ENCODE measurements at places on chromosomes 7 and 10.

DNA sequence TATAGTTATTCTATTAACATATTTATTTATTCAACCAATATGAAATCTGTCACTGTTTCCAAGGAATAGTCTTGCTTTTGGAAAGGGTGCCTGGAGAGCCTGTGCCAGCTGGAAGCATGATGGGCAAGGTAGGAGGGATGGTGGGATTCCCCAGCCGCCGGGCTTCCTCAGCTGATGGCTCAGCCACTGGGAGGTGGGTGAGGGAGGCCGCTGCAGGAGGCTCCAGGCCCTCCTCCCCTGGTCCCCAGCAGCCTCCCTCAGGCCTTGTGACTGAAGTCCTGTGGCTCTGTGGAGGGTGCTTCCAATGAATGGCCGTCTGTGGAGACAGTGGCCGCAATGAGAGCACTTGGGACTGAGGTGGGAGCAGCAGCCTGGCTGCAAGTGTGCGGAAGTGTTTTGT, 27.0 kb downstream of the SPAG6 start:
- no peak for DNase-seq

GRCh38 chr10:110969183-110969582, 49.8 kb downstream of the SHOC2 start:
- no peak for DNase-seq

DNA sequence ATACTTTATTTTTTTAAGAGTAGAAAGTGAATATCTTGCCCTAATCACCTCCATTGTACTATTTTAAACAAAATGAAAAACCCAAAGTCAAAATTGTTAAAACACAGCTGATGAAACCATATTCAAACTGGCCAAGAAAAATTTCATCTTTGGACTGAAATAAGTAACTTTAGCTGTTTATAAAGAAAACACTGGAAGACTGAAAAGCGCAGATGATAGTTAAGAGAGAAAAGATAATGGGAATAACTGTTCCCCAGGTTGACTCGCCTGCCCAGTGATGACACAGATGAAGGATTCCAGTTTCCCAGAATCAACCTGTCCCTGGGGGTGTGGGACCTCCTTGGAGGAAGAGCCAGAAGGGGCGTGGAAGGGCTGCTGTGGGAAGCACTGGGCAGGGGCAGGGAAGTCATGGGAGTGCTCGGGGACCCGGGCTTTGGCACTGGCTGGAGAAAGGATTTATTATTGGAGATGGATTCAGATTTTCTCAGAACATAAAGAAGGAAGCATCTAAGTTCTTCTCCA, 43.1 kb downstream of the DENND2A start:
- DNase-seq: no peak

DNA sequence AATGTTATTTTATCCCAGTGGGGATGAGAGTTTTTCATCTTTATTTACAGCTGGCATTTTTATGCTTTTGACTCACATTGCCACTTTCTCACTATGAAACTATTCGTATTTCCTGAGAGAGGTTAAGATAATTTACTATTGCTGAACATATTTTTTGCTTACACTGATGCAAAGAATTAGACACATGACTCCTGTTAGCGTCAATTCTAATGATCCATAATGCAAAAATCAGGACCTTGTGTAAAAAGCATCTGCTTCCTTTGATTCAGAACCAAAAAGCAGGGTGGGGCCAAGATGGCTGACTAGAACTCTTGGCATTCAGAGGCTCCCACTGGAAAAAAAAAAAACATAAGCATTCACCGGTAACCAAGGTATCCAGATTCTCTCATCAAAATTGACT, 464.8 kb downstream of the SEMA3D start:
- DNase-seq: no peak

GRCh38 chr7:2596464-2597272, 35.1 kb upstream of the TTYH3 start:
- no peak for DNase-seq

DNA sequence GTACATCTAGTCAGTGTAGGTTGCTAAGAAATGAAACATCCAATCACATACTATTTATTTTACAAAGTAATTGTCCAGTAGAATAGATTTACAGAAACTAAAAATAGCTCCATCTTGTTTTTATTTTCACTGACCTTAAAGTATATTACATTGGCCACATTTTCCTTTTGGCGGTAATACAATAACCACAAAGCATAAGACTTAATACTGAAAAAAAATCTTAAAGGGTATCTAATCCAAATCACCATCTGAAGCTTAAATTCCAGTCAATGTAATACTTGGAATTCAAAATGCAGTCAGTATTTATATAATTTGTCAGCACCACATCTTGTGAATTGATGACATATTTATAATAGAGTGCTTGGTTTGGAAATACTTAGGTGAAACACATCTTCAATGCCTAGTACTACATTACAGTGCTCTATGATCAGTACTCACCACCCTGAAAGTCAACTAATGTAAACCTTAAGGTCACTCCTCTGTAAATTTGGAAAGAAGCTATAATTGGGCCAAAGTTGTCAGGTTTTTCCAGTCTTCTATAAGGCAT, 8.9 kb downstream of the ANKMY2 start:
- DNase-seq: no peak

DNA sequence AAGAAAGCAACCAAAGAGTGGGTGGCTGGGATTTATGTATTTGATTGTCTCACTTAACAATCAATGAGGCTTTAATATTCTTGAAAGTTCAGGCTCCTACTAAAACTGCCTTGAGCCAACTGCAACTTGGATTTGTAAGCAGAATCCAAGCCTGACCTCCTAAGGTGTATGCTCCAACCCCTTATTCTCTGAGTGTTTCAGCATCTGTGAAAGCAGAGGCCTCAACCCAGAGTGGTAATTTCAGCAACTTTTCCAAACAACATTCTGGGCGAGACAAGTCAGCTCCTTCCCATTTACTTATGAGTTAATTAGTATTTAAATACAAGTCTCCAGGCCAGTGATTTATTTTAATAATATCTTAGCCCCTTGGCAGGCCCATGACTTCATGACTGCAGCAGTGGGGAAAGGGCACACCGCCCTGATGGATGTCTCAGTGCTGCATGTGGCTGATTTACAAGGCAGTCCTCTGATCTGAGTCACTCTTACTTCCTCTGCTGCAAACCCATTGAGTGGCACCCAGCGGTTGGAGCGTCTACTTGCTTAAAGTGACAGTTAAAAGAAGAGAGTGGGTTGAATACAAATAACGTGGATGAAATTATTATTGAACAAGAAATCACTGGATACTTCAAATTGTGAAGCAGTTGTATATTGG, 209.1 kb downstream of the TRIL start:
- DNase-seq: no peak

GRCh38 chr7:105680505-105681187, 99.4 kb upstream of the EFCAB10 start:
- DNase-seq: no peak

GRCh38 chr7:55308186-55308929, 56.8 kb upstream of the LANCL2 start:
- no peak for DNase-seq

DNA sequence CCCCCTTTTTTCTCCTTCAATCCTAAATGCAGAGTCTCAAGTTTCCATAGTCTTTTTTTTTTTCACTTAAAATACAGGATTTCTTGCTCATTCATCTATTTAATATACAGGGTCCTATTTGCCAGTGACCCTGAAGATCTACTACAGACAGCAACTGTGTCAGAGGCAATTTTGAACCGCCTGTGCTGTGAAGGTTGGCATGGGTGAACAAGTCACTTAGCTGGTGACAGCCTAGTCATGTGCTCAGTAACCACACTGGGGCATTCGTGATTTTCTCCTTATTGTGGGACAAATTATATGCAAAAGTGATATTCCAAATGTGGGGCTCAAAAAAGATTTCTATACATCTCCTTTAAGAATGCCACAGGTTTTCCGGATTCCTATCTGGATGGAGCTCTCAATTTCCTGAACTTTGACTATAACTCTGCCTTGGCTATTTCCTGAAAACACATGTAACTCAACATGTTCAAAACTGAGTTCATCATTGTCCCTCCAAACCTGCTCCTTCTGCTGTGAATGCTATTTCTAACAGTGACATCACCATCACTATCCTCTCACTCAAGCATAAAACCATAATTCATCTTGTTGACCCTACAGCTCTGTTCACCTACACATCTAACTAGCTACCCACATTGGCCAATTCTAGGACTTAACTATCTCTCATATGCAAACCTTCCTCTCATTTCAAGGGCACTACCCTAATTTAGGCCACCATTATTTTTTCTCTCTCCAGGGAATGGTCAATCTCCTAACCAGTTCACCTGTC, 36.7 kb downstream of the CDK6 start:
- DNase-seq: no peak
